Urinary bladder (tissue), 4 donors: ENCODE measurements at places on chromosomes 16 and 17. TPM values are rescaled to one million over a fixed set of nuclear protein-coding genes. Genes with fewer than 3 reads are reported as not detected.

Gene BAIAP3
- 0.63 TPM for total RNA-seq

Gene STAC2
- 0.32 TPM for total RNA-seq

Gene RHBDL3
- total RNA-seq, result 1.9 TPM

Gene CCDC144A
- total RNA-seq, result 4.7 TPM

DNA sequence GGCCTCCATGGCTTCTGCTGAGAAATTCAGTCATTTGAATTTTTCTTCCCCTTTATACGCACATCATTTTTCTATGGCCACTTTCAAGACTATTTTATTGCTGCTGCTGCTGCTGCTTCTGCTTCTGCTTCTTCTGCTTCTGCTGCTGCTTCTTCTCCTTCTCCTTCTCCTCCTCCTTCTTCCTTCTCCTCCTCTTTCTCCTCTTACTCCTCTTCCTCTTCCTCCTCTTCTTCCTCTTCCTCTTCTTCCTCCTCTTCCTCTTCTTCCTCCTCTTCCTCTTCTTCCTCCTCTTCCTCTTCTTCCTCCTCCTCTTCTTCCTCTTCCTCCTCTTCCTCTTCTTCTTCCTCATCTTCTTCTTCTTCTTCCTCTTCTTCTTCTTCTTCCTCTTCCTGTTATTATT lies 22.4 kb downstream of the CPD start:
- no peak for DNase-seq

DNA sequence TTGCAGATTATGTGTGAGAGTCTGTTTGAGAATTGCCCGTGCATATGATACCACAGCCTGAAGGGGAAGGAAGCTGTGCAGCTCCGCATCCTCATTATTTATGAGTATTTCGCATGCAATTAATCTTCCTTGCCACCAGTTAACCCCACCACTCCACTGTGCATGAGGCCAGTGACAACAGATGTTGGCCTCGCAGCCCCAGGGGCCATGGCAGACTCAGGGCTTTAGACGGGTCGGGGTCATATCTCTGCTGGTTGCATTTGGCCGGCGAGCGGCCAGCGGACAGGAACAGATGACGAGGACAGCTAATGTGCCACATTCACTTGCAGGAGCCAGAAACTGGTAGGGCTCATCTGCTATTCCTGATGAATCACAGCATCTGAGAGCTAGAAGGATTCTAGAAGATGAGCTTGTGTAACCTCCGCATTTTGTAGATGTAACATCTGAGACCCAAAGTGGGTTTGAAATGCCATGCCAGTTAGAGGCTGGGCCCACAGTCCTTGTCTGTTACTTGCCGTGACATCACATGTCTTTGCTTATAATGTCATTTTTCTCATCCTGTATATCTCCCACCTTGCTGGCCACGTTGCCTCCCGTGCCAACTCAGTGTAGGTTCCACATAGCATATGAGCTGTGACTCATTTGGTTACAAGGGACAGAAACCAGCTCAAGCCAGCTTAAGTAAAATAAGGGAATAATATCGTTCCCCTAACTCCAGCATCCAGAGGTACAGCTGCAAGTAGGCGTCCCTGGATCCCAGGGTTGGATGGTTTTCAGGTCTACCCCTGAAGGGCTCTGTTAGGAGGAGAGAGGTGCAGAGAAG lies 137.2 kb downstream of the SNX29 start:
- no peak for DNase-seq

DNA sequence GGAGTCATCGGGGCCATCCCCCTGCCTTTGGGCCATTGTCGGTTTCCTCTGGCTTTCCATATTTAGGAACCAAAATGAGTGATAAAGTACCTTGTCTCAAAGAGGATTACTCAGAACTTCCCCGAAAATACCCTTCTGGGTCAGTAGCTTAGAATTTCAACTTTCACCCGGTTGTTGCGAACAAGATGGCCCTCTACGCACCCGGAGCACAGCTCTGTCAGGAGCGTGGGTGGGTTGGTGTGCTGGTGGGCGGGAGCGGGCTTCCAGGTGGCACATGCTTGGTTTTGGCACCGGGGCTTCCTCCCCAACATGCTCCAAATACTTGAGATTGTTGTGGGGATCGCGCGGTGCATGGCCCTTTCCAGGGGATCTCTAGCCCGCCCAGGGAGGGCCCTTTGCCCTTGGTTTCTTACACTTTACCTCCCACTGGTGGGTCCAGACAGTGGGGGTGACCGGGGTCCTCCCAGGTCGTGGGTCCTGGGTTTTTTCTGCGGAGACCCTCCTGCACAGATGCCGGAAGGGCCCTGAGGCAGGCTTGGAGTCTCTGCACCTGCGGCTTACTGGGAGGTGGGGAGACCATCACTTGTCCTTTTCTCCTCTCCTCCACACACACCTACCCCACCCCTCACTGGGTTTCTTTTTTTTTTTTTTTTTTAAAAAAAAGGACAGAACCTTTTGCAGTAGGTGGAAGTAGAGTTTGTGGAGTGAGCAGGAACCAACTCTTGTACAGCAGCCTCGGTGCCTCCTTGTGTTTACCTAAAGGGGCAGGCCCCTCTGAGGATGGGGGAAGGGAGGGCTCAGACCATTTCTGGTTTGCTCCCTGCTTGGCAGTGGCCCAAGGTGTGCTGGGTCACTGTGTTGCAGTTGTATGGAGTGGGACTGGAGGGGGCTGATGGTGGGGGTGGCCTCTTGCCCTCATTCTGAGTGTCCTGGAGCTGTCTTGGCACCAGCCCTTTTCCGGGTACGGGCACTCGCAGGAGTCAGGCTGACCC lies 142.1 kb downstream of the SEC14L1 start:
- DNase-seq, result no peak

GRCh38 chr16:31471875-31472708 lies at the start of gene TGFB1I1:
Gene TGFB1I1 (plus strand): TSS chr16:31472152. CDS start chr16:31472189, 37 bp downstream.
- no peak for DNase-seq

DNA sequence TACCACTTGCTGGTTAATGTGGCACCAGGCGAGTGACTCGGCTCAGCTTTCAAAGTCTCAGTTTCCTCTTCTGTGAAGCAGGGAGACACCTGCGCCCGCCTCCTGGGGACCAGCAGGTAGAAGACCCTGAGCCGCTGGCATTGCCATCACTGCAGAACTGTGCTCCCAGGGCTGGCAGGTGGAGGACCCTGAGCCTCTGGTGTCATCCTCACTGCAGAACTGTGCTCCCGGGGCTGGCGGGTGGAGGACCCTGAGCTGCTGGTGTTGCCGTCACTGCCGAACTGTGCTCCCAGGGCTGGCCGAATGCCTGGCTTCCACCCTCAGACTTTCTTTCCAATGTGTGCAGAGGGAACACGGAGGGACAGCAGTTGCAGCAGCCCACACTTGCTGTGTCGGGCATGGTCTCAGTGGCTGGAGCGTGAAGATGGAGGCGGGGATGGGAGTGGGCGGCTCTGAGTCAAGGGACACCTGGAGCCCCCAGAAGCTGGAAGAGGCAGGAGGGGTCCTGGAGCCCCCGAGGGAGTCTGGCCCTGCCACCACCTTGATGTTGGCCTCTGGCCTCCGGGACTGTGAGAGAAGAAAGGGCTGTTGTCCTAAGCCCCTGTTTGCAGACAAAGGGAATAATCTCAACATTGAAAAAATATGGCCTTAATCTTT lies 75.8 kb upstream of the METTL9 start:
- no peak for DNase-seq
